Dermis microvascular lymphatic vessel endothelial cell (primary cell): ENCODE measurements at places on chromosomes 2 and 18. TPM values are rescaled to one million over a fixed set of nuclear protein-coding genes. Genes with fewer than 3 reads are reported as not detected.

TXNDC2 gene
- total RNA-seq = under 0.01 TPM in 1 of 2 replicates, not detected in the other

LYPD6B gene
- total RNA-seq = not detected in 2 replicates

SIX3 gene
- not detected in 2 replicates for total RNA-seq

ST8SIA5 gene
- total RNA-seq = under 0.01 TPM in 1 of 2 replicates, not detected in the other

POLE4 gene
- 17.7 and 21.1 TPM in 2 replicates for total RNA-seq

NBAS gene
- total RNA-seq = 69.8 and 72.6 TPM in 2 replicates

PTGR3 gene
- total RNA-seq = 9.1 and 11.5 TPM in 2 replicates

WDR43 gene
- 35.9 and 49.6 TPM in 2 replicates for total RNA-seq

LYG2 gene
- total RNA-seq = not detected in 2 replicates

KATNAL2 gene
- 0.25 and 0.64 TPM in 2 replicates for total RNA-seq

DNA sequence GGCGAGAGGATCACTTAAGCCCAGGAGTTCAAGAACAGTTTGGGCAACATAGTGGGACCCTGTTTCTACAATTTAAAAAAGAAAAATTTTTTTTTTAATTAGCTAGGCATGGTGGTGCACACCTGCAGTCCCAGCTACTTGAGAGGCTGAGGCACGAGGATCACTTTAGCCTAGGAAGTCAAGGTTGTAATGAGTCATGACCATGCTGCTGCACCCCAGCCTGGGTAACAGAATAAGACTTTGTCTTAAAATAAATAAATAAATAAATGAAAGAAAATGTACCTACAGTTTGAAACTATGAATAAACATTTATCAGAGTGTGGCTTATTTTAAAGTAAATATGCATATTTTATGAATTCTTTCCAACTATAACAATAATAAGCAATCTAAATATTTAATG lies 16.7 kb downstream of the PDE1A start:
- no peak for DNase-seq

- no peak for DNase-seq
Observed at GRCh38 chr2:122886479-122887145, 1131.2 kb downstream of the TSN start.

DNA sequence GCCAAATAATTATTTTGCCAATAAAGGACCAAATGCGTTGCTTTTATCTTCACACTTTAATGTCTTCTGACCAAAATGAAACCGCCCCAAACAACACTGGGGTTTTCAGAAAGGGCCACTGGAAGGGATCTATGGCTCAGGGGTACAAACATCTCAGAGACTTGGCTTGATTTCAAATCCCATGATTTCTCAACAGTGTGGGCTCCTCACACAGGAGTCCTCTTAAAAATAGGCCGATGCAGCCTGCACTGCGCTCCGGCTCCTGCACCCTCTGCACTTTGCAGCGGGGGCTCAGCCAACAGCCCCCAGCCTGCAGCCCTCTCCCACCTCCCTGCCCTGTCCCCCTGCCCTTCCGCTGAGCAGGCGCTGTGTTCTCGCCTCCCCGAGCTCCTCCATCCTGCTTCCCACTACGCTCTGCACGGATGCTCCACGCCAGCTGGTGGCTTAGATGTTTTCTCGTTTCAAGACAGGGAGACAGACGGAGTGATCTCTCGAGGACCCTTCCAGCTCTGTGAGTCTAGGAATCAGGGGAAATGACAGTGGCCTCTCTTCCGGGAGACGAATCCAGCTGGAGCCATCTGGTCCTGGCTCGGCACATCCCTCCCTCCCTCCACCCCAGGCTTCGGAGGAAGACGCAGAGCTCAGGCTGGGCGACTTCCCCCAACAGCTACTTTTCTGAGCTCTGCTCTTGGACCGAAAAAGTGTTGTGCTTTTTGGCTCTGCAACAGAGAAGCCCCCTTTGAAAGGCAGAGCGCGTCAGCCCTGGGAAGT lies 71.4 kb downstream of the KCNF1 start:
- DNase-seq = no peak

DNA sequence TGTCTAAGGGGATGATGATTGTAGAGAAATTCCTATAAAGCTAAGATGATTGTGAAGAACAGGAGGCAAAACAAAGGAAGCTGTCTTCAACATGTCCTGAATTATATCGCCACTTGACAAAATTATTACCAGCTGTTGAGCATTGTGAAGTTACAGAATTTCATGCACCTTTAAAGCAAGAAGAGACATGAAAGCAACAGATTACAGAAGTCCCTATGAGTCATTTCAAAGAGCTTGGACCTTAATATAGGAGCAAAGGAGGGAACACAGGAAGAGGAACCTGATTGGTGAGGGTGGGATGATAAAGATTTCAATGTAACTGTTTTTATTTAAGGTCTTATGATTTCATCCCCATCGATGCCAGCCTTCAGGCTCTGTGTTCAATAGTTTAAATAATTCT lies 526.9 kb upstream of the HNMT start:
- DNase-seq = no peak

DNA sequence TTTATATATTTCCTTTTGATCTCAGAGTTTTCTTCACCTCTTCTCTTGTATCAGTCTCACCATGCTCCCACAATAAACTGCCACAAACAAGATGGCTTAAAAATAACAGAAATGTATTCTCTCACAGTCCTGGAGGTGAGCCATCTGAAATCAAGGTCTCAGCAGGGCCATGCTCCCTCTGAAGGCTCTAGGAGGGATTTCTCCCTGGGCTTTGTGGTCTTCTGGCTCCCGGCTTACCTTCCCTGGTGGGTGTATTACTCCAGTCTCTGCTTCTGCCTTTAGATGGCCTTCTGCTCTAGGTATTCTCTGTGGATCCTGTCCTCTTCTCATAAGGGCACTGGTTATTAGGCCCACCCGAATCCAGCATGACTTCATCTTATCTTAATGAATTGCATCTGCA lies 994.7 kb upstream of the POU3F3 start:
- no peak for DNase-seq

DNA sequence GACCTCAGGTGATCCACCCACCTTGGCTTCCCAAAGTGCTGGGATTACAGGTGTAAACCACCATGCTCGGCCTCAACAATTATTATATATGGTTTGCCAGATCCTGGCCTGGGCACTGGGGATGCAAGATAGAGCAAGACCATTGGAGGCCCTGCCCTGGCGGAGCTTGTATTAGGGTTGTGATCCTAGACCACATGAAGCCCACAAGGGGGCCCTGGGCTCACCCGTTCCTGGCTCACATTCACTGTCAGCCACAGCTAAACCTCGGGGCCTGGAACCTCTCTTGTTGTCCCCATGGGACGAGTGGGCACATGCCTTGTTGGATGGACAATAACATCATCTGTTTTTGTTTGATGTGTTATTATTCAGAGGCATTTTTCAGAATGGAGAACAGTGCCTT lies 14.9 kb downstream of the HPCAL1 start:
- DNase-seq = no peak

DNA sequence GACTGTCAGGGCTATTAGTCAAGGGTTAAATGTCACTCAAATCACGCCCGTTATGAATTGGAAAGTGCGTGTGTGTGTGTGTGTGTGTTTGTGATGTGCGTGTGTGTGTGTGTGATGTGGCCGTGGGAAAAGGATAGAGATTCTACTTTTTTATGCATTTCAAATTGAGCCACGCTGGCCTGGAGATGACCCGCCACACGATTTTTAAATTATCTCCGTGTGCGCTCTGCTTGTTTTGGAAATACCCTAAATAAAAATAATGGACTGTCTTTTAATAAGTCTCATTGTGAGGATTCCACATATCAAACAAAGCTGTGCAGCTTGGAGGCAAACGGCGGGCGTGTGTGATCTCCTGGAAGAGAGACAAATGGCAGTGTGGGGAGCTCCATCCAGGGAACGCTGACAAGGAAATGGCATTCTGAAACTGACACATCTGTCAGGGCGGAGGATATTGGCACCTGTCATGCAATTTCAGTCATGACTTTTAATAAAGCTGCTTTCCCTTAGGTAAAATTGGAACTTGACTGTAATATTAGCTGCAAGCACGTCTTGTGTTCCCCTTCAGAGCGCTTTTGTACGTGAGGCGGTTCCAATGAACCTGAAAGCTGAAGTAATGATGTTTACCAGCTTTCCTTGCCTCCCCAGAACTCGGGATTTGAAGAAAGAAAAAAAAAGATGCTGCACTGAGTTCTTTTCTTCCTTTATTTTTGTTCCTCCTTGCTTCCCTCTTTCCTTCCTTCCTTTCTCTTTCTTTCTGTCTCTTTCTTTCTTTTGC lies 381.8 kb upstream of the SMIM21 start:
- DNase-seq = no peak

- DNase-seq = peak; percentile 62
Observed at GRCh38 chr18:10973567-10974203, 175.7 kb downstream of the PIEZO2 start.

DNA sequence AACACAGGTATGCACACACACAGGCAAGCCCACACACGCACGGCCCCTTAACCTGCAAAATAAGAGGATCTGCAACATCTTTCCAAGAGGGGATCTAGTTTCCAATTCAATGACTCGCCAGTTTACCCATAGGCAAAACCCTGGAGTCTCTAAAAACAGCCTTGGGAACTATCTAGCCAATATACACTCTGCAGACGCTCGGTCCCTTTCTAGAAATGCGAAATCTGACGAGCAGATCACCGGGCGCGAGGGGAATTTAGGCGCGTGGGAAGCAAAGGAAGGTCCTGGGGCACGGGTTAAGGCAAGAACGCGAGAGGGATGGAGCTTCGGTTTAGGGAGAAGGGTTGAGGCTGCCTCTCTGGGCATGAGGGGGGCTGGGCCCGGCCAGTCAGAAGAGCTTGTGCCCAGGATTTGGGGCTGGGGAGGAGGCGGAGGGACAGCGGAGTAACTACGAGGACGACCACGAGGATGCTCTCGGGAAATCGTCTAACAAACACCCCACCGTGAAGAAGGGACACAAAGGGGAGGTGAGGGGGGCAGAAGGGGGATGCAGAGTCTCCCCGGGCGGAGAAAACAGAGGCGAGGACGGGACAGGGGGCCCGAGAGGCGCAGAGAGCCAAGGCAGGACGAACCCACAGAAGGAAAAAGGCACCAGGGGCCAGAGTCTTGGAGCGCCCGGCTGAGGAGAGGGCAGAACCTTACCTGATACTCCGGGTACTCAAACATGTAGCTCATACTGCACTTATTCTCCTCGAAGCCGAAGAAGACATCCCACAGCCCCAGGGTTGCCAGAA lies 542 bp downstream of the PGAP1 start:
- peak; percentile 26 for DNase-seq

DNA sequence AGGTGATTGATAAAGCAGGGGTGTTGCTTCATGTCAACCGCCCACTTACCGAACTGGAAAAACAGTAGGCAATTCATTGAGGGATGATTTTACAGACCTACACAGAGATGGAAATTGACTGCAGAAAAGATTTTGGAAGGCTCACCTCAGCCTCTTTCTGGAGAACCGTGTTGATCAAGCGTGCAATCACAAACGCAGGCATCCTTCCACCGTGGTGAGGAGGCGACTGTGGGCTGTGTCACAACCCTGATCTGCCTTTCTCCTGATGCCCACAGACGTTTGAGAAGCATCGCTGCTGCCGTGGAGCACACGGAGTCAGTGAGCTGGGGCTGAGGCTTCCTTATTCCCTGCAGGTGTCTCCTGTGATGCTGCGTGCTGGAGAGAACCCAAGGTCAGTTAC lies 132.0 kb downstream of the TMEM18 start:
- no peak for DNase-seq

DNA sequence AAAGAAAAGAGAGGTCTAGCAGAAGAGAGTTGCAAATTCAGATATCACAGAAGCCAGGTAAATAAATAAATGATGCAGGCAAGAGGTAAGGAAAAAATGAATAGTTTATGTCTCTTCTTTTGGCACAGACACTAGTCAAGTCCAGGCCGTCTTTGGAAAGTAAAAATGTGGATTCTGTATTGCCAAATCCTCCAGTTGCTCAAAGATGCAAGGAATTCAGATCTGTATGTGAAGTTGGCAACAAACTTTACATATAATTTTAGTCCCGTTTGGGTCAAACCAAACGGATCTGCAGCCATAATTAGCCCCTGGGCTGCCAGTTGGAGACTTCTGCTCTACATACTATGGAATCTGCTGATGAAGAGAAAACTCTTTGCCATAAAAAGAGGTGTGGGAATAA lies 200.5 kb upstream of the RND3 start:
- no peak for DNase-seq

GRCh38 chr2:71154798-71155197 lies 24.4 kb downstream of the MPHOSPH10 start:
- peak; percentile 33 for DNase-seq

DNA sequence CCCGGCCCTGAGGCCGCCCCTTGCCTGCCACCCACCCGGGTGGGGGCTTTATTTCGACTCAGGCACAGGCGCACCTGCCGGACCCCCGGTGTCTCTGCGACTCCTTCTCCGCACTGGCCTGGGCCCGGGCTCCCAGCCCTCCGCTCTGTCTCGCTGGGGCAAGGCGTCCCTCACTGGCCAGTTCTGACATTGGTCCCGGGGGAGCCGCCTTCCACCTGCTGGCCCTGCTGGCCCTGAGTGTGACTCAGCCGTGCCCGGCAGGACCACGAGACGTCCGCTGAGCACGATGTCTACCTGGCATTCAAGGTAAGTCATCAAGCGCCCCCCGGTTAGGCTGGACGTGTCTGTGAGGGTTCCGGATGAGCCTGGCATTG lies 131.5 kb upstream of the CTDP1 start:
- no peak for DNase-seq

DNA sequence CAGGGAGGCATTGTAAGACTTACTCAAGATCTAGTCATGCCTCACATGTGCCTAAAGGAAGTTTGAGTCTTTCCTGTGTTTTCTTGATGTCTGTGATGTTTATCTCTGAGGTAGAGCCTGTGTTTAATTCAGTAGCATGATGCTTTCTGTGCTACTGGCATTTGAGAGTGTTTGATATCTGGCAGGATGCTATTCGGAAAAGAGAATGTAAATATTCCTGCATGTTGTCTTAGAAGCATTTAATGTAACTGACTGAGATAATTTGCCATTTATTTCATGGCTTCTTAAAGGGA lies 58.8 kb downstream of the GREB1L start:
- no peak for DNase-seq

GRCh38 chr2:20052861-20053281 lies 1.4 kb upstream of the LAPTM4A start:
- DNase-seq = no peak

GRCh38 chr2:233145726-233146125 lies 85.6 kb downstream of the INPP5D start:
- no peak for DNase-seq

DNA sequence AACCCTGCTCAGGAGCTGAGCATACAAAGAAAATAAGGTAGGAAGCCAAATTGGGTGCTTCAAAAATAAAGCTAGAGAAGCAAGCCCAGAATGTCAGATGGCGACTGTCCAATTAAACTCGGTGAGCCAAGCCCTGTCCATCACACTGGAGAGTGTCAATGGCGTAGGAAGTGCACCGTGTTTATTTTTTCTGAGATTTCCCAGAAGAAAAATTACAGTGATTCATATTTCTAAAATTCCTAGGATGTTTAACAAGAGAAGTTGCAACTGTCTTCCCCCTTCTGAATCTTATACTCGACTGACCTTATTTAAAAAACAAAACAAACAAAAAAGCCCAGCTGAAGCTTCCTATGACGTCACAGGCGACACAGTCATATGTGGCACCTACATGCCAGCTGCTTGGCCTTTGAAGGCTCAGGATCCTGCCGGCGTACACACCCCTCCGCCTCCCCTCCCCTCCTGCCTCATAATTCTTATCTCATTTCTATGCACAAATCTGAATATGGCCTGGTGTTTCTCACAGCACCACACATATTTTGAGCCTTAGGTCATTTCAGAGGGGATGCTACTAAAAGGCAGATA lies 60.8 kb downstream of the MBP start:
- DNase-seq = no peak
